ENCODE measurements at places on chromosomes 12 and 14. TPM values are rescaled to one million over a fixed set of nuclear protein-coding genes. Genes with fewer than 3 reads are reported as not detected.

DNA sequence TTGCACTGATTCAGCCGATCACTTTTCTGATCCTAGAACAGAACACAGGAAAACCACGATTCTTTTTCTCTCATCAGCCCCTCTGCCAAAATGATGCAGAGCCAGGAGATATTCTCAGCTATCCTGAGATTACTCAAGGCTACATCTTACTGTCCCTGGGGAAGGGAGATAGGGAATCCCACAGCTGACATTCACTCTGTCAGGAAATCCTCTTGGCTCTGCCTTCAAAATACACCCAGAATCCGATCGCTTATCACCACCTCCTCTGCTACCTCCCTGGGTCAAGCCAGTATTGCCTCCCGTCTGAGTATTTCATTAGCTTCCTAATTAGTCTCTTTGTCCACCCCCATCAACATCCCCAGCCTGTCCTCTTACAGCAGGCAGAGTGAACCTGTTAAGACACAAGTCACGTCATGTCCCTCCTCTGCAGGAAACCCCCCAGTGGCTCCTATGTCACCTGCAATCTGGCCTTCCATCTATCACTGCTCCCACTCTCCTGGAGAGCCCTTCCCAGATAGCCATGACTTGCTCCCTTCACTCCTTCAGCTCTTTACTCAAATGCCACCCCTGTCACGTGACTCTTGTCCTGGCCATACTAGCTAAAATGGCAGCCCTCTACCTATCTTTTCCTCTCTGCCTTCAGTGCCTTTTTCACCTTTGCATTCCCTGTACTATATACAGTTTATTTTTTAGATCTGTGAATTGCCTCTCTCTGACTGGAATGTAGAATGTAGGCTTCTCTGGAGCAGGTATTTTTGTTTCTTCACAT is 70.3 kb downstream of the GALNT4 start:
- no peak for DNase-seq

- DNase-seq, result no peak
These were observed 193.5 kb downstream of the DIO2 start for GRCh38 chr14:80017795-80018194.

GRCh38 chr14:53113989-53114388 is 39.1 kb downstream of the DDHD1 start:
- no peak for DNase-seq

- no peak for DNase-seq
These were observed 11.3 kb downstream of the NCOR2 start for GRCh38 chr12:124556074-124556466.

DNA sequence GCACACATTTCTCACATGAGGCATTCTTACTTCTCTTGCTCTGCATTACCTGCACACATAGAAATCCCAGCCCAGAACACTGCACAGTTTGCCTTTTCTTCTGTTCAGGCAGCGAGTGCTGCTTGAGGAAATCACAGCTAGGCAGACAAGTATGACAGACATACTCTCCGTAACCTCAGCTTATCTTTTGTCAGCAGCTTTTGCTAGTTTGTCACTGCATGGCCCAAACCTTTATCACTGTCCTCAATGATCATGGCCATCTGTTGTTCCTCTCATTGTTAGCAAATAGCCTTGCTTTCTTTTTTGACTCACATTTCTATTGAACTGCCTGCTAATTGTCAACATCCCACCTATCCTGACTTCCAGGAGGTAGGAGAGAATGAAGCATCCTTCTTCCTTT is 5.3 kb downstream of the ZNF10 start:
- DNase-seq, result no peak

GRCh38 chr12:93550748-93551611 is 21.5 kb upstream of the SOCS2 start:
- no peak for DNase-seq

- DNase-seq, result no peak
These were observed 26.2 kb upstream of the HSP90B1 start for GRCh38 chr12:103903993-103904392.

GRCh38 chr12:72296389-72296788 is 24.2 kb downstream of the TRHDE start:
- no peak for DNase-seq

GRCh38 chr12:125121106-125121505 is 55.9 kb downstream of the AACS start:
- DNase-seq, result no peak

- no peak for DNase-seq
These were observed 81.0 kb upstream of the PLEKHG7 start for GRCh38 chr12:92621833-92622232.

- no peak for DNase-seq
These were observed 103.4 kb upstream of the MAP1LC3B2 start for GRCh38 chr12:116455540-116456329.

- DNase-seq, result no peak
These were observed 9.5 kb upstream of the TINF2 start for GRCh38 chr14:24251880-24252288.

- peak; percentile 31 for DNase-seq
These were observed 110.9 kb upstream of the DNM1L start for GRCh38 chr12:32568228-32568627.

SLC6A12 gene
- total RNA-seq, result 18.8 TPM

GRIP1 gene
- total RNA-seq, result not detected
